ENCODE measurements at places on chromosomes 2 and 18. TPM values are rescaled to one million over a fixed set of nuclear protein-coding genes. Genes with fewer than 3 reads are reported as not detected.

Gene PJVK
- 1.8 TPM for polyA plus RNA-seq

Gene MZT2B
- polyA plus RNA-seq = 138 TPM

DNA sequence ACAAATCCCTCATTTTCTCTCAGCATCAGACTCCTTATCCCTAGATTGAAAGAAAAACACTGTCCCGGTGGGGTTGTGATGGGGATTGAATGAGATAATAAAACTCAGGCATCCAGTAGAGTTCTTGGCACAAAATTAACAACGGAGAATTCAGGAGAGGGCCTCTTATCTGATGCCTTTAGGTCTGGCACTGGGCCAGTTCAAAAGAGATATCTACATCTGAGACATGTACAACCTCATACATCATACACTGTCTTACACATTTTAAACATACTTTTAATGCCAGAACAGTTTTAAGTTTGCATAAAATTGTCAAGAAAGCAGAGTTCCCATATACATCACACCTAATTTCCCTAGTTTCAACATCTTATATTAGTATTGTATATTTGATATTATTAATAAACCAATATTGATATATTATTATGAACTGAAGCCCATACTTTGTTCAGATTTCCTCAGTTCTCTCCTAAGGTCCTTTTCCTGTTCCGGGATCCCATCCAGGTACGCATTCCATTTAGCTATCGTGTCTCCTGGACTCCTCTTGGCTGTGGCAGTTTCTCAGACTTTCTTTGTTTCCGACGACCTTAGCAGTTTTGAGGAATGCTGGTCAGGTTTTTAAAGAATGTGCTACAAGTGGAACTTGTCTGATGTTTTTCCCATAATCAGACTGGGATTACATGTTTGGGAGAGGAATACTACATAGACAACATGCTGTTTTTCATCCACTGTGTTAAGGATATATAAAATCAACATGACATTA is 27.8 kb downstream of the NXPH2 start:
- no peak for DNase-seq

- no peak for DNase-seq
Observed at GRCh38 chr2:201886504-201886903, 80.2 kb downstream of the CDK15 start.

GRCh38 chr18:80159713-80160636 is 50.9 kb downstream of the ADNP2 start:
- peak; percentile 65 for DNase-seq

DNA sequence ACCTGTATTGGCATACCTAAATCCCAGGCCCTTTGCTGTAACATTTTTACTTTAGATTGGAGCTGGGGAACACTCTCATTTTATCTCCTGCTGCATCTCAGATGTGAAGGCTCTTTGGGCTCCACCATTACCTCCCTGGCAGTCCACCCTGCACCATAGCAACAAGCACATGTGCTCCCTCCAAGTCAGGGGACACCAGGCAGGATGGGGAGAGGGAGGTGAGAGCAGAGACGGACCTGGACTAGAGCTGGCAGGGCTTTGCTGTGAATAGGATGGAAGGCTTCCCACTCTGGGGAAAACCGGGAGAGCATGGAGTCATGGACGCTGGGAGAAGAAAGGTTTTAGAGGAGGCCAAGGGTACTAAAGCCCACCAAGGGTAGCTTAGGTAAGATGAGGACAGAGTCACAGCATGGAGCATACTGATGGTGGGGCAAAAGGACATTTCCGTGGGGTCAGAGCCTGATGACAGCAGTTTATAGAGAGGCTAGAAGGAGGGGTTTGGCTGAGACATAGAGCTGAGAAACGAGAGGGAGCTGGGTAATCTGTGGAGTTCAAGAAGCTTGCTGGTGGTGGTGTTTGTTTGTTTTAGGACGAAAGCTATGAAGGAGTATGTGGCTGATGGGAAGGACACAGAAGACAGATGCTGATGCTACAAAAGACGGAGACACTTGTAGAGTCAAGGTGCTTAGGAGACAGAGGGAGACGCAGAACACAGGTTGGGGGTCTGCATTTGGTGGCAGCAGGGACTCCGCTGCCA is 134.8 kb downstream of the COL6A3 start:
- DNase-seq = no peak

Gene UGT1A4
- not detected for polyA plus RNA-seq

GRCh38 chr2:12126318-12126717 is 379.9 kb downstream of the LPIN1 start:
- DNase-seq = no peak

DNA sequence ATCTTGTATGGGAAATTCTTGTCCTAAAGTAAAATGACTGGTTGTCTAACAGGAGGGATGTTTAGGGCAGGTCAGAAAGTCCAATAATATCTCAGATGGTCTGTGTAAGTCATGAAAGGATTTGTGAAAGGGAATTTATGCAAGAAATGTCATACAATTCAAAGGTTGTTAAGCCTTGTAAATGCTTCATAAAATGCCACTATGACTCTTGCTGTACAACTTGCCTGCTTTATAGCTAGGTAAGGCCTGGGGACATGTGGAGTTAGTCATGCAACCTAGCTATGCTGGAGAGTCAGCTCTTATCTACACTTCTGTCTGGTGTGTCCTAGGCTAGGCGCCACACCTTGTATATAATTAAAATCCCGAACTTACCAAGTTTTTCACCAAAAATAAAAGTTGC is 36.9 kb upstream of the VWA3B start:
- DNase-seq = no peak

DNA sequence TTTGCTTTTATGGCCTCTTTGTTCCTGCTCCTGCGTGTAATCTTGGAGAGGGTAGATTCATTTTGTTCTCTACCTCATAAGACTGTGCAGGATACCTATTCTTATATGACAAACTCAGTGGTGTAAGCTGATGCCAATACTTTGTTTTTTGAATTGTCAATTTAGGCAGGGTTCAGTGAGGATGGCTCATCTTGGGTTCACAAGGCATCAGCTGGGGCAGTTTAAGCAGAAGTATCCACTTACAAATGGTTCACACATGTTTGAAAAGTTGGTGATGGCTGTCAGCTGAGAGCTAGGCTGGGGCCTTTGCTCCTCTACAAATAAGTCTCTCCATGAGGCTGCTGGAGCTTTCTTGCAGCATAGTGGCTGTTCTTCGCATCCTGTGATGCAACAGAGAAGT is 920.6 kb upstream of the PIK3C3 start:
- DNase-seq = no peak

GRCh38 chr2:112694182-112694581 is 26.6 kb upstream of the NT5DC4 start:
- DNase-seq = no peak

GRCh38 chr2:241796610-241797138 is 12.3 kb upstream of the NEU4 start:
- DNase-seq = no peak

GRCh38 chr2:232533944-232534710 is 5.4 kb upstream of the CHRNG start:
- DNase-seq = no peak

Gene AQP12A
- polyA plus RNA-seq = not detected

GRCh38 chr2:220913384-220913783 is 658.7 kb downstream of the EPHA4 start:
- no peak for DNase-seq

GRCh38 chr18:3546106-3546505 is 96.1 kb downstream of the TGIF1 start:
- no peak for DNase-seq

Gene SERPINB4
- 0.36 TPM for polyA plus RNA-seq

Gene C18orf32
- polyA plus RNA-seq = 17.3 TPM
